ENCODE measurements at places on chromosomes 3 and 15.
A peak's percentile ranks its signal among the peaks of the same experiment; 100 is the strongest.

DNA sequence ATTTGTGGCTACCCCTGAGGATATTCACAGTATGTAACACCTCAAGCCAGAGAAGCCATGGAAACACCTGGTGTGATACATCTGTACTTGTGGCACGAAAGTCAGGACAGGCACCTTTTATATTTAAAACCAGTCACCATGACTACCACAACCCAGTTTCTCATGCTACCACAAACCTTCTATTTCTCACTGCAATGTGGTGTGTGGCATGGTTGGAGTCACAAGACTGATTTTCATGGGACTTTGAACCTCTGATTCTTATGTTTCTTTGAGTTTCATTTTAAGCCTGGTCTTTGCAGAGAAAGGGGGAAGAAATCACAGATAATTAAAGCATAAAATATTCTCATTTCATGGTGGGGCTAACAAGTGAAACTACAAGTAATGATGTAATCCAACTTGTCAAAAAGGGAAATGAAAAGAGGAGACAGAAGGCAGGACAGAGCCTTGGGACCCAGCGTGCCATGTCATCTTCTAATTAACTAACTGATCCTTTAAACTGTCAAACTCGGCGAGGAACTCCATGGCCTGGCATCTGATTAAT is 175.9 kb downstream of the PDZRN3 start:
- DNase-seq: peak; percentile 20

DNA sequence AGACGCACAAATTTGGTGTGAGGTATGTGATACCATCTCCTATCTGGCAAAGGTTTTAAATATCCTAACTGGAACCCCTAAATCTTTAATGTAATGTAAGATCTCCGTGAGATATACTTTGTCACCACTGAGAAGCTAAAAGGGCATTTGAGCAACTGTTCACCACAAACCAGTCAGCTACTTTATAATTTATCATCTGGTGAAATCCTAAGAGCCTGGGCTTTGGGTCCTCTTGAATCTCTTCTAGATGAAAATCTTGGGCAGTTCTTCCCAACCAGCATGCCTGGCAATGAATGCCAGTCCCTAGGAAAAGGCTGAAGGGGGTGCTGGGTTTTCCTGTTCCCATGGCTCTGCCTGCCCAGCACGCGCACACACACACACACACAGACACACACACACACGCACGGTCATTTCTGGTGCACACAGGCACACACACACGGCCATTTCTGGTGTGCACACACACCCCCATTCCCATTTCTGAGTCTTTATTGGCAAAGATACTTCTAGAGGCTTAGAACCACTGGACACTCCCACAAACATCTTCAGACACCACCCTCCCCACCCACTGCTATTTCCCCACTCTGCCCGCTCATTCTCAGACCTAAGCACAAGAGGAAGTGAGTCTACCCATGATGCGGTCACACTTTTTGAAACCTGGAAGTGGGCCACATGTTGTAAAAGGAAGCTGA is 72.6 kb downstream of the MYO1E start:
- peak; percentile 98 for DNase-seq

DNA sequence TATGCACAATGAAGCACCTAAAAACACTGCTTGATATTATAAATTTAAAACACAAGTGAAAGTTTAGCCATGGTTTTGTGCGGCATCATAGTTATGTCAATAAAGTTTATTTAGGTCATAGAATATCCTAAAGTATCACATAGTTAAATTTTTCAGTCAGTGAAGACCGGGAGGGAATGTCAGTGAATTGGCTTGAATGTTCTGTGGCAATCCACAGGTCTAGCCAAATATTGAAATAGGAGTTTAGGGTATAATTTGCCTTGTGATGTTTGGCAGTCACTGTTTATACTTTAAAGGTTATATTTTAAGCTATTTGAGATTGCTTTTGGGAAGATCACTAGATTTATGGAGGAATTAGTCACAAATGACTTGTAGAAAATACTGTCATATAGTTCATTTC is 79.7 kb upstream of the FLNB start:
- DNase-seq: peak; percentile 9

GRCh38 chr3:4043867-4044575 is 244.8 kb downstream of the LRRN1 start:
- peak; percentile 42 for DNase-seq

DNA sequence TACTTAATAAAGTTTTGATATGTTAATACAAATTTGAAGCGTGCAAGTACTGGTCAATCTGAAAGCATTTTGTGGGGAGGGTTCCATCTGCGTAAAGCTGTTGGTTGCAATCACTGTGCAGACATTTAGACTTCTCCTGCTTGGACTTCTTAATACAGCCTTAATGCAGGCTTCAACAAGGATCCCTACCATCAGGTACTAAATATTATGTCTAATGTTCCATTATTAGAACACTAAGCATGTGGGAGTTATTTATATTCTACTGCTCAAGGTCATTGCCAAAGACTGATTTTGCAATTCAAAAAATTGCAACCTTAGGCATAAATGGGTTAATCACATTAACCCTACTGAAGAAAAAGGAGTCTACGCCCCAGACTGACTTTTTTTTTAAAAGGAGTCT is 73.9 kb upstream of the MYO5C start:
- no peak for DNase-seq

DNA sequence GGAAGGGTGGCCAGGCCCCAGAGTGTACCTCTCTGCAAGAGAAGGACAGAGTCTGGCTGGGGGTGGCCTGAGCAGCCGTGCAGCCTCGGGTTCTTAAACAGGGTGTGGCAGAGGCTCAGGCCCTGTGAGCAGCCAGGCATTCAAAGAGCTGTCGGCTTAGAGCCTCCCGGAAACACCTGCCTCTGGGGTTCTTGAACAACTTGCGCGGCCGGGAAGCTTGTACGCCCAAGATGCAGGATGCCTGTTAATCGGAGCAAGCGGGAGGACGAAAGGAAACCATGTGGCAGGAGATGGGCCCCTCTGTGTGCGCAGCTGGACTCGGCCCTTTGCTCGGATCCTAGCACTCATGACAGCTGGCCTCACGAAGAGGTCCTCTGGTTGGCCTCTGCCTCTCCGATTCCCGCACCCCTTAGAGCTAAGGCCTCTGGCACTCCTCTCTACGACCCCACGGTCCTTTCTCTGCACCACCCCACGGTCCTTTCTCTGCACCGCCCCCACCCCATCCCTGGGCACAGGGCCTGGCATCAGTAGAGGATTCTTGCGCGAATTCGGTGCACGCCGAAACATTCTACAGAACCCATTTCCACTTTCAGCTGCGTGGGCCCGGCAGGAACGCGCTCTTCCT is 23.9 kb upstream of the TXNRD3 start:
- no peak for DNase-seq

GRCh38 chr3:71578054-71578751 is 5.3 kb downstream of the FOXP1 start:
- DNase-seq: peak; percentile 37

DNA sequence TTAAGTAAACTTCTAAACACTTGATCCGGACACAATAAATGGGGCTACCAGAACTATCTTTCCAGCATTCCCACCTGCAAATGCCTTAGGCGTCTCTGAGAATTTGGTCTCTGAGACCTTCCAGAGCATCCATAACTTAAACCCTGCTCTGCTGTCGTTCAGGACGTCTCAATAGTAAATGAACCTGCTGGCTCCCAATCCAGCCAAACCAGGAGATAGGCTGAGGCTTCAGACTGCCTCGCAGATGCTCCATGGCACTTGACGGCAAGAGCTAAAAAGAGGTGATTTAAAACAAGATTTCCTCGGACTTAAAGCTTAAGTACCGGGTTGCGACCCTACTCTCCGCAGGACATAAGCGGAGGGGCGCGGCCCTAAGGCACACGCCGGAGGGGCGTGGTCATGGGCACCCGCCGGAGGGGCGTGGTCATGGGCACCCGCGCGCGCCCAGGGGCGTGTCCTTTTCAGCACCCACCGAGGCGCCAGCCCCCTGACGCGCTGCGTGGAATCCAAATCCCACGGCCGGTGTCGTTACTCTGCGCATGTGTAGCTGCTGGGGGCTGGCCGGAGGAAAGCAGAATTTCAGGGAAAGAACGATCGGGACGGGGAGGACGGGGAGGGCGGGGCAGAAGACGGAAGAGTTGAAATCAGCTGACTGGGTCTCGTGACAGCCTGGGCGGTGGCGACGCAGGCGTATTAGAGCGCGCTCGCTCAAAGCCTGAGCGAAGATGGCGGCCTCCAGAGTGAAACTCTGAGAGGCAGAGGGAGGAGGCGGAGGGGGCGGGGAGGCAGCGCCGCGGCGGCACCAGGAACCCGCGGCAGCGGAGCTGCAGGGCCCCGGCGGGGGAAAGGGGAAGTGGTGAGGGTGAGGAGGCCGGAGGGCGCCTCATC is at the start of gene DNAJC13:
Gene DNAJC13 (plus strand): TSS at position 696 of the 888 bp plus-strand sequence. CDS start 17,049 bp downstream, outside the sequence.
- DNase-seq: peak; percentile 98

DNA sequence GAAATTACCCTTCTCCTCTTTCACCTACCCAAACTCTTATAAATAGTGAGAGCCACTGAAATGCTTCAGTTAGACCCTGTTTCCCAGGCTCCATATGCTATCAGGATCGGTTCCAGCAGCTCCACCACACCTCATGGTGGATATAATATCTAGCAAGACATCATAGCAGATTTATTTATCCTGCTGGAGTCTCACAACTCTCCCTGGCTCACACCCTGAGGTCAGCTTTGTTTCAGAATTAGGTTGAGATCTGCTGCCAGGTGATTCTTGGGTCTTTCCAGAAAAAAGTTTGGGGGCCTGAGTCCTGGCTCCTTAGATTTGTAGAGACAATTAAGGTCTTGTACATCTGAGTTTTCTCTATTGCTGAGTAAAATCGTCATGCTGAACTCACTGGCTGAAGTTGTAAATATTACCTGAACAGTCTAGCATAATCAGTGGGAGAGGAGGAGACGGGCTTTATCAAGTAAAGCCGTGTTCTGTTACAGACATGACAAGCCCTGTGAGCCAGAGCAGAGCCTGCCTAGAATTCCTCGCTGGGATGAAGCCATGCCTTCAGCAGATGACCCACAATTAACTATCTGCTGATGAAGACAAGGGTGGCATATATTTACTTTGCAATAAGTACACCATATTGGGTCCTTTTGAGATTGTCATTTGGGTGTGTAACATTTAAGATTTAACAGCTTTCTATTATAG is 131.6 kb downstream of the STAC start:
- no peak for DNase-seq

GRCh38 chr3:71984843-71985613 is 200.1 kb upstream of the PROK2 start:
- DNase-seq: no peak

DNA sequence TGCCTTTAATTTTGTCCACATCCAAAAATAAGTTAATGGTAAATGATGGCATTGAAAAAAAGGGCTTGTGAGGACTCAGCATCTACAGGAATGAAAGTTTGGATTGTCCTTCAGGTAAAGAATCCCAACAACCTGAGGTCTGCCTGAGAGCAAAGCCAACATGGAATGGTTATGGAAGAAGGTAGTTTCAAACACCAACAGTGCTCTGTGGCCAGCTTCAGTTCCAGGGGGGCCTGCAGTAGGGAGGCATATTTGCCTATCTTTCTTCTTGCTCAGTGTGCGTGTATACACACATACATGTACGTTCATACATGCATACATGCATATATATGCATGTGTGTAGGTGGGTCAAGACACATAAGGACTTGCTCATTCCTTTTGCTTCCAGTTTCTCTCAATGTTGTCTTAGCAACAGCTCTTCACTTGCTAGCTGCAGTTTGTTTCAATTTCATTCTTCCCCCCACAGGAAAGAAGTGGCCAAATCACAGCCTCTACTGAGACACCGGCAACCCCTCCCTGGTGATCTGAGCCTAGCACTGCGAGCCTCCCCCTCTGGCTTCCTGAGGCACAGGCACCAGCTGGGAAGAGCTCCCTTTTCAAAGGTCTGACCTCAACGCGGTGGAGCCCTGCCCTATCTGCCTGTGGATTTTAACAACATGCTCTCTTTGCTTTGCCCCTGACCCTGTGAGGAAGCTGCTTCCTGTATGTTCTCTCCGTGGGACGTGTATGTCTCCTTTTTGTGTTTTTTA is 146.2 kb downstream of the KLF13 start:
- peak; percentile 68 for DNase-seq

GRCh38 chr3:27567251-27567650 is 83.1 kb upstream of the SLC4A7 start:
- no peak for DNase-seq

- DNase-seq: no peak
Measured at GRCh38 chr15:55014391-55015092, 182.2 kb downstream of the RSL24D1 start.

DNA sequence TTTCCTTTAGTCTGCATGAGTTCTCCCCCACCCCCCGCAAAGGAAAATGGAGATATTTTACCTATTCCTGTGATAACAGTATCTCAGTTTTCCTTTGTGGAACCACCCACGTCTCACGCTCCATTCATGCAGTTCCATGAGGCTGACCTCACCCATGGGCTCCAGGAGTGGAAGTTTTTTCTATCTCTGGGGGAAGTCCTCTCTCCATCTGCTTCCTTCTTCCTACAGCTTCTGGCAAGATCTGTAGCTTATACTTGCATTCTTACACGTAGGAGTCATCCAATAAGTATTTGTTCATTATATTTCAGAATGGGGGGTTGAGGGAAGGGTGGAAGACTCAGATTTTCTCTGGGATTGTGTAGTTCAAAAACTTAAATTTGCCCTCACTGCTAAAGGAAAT is 5.8 kb upstream of the GLCE start:
- peak; percentile 84 for DNase-seq

DNA sequence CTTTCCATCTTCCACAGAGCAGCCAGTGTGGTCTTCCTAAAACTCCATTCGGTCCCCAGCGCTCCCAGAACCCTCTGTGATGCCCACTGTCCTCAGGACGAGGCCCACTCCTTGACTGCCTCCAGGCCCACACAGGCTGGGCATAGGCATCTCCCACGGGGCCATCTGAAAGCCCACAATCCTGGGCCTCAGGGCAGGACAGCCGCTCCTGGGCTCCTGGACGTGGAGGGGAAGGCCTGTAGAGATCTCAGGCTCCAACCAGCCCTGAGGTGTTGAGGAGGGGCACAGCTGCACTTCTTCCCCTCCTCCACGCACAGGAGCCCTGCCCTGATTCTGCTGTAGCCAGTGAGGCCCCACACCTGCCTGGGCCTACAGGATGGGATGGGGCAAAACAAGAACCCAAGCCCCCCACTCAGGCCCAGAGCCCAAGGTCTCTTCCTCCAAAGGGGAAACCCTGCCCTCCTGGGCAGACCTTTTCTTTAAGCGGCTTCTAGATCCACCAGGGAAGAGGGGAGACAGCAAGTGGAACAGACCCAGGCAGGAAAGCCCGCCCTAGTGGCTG is 25.9 kb downstream of the SHISA5 start:
- no peak for DNase-seq

DNA sequence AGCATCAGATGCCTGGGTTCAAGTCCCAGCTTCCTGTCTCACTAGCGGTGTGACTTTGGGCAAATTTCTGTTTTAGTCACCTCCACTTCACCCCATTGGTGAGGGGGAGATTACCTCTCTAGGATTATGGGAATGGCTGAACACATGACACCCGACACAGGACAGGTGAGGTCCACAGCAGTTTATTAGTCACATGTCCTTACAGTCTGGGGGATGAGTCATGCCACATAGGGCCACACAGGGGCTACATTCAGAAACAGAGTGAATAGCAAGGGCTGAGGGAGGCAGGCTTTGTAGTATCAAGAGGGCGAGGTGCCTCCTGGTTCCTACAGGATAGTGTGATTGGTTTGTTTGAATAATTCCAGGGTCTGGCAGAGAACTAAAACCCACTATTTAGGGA is 15.2 kb upstream of the ITGA11 start:
- no peak for DNase-seq

GRCh38 chr3:51706788-51707731 is at the start of gene GRM2:
Gene GRM2, plus strand, starts transcription at chr3:51707068. Its CDS starts 1,916 bp downstream, at chr3:51708984.
- DNase-seq: peak; percentile 85
